ENCODE measurements at places on chromosomes 4 and X.
A peak's percentile ranks its signal among the peaks of the same experiment; 100 is the strongest.

DNA sequence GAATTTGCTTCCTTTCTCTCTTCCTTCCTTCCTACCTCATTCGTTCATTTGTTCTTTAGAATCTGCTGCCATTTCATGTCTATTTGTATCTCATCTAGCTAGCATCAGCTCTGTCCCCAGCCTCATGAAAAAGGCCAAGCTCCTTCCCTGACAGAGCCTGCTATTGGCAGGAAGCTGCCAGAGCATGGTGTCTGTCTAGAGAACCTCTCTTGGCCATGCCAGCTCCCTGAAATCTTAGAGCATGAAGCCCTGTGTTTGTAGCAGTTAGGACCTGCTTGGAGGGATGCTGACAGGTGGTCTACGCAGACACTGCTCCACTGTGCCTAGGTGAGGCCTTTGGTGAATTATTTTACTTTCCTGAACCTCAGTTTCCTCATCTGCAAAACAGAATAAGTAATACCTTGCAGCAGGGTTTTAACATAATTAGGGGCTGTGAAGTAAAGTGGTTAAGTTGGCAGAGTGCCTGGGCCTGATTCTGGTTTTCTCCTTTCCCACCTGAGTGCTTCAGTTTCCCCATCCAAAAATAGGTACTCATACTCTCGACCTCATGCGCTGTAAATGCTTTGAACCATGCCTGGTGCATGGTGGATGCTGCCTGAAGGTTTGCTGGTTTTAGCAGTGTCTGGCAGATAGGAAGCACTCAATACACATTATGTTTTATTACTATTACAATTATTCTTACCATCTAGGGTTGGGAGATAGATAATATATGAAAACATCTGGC, 4.7 kb downstream of the PTTG2 start:
- no peak for DNase-seq

DNA sequence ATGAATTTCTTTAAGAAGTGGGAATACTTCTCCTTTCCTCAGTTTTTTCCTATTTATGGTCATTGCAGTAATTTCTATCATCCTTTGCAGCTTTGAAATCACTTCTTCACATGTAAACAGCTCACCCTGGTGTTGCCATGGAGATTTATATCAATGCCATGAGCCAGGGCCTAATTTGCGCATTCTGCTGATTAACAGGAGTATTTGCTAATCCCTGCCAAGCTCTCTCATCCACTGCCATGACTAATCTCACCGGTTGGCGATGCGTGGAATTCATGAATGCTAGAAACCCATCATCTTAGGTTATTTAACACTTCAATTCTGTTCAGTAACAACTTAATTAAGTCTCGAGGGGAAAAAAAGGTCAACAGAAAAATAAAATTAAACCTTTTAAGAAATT, 11.8 kb upstream of the FGF13 start:
- DNase-seq = peak; percentile 66

- no peak for DNase-seq
Observed at GRCh38 chrX:49249071-49249470, 13.8 kb downstream of the CCDC22 start.

DNA sequence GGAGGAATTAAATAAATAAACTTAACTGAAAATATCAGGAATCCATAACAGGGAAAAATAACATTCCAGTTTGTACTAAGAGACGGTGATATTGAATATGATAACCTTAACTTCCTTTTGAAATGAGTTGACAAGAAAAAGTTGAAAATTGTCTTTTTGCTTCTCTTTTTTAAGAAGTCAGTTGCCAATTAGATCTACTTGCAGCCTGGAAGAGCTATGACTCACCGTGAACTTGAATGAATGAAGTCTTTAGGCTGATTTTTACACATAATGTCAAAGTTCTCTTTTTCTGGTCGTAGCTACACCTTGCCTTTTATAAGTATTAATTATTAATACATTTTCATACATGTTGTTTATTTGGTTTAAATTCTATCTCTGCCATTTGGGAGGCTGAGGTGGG, 94.4 kb upstream of the HPGD start:
- DNase-seq = no peak

DNA sequence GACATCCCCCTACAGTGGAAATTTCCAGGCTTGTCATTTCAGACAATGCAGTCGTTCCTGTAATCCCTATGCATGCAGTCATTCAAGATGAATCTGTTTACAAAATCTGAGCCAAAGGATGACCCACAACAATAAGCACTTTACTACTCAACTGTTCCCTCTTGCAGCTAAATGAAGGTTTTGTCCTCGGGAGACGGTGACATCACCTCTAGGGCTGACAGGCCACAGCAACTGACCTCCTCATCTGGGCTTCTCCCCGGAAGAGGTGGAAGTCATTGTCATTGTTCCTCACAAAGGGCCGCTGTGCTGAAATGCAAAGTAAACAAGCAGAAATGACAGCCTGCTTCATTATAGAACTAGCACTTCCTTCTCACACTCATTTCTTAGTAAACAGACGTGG, 29.2 kb downstream of the CLRN2 start:
- DNase-seq = peak; percentile 58

GRCh38 chr4:39732728-39733127, 34.8 kb downstream of the UBE2K start:
- no peak for DNase-seq

DNA sequence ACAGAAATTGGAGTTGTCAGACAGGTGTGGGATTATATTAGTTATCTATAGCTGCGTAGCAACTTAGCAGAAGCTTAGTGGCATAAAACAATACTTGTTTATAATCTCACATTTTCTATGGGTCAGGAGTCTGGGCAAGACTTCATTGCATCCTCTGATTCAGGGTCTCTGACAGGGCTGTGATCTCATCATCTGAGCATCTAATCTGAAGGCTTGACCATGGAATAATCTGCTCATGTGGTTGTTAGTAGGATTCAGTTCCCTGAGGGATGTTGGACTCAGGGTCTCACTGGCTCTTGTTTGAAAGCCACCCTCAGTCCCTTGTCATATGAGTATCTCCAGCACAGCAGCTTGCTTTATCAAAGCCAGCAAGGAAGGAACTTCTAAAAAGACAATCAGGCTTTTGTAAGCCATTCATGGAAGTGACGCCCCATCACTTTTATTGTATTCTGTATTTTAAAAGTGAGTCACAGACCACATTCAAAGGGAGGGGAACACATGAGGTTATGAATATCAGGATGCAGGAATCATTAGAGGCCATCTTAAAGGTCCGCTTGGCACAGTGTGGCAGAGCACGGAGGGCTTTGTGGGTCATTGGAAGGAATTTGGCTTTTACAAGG, 37.2 kb upstream of the FAM9B start:
- no peak for DNase-seq

DNA sequence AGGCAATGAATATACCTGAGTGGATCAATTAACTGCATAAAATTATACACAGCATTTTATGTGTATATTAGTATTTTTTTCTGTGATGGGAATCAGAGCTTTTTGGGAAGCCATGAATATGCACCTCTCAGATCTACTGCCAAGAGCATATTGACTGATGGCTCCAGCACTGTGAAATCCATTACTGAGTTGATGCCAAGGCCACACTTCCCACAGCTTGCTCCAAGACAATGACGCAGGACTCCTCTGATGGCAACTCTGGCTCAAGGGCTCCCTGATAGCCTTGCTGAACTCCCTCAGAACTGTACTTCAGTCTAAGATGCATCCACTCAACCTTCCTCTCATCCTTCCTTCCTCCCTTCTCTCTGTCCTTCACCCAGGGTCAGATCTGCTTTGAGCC, 82.7 kb downstream of the OTC start:
- DNase-seq = no peak

DNA sequence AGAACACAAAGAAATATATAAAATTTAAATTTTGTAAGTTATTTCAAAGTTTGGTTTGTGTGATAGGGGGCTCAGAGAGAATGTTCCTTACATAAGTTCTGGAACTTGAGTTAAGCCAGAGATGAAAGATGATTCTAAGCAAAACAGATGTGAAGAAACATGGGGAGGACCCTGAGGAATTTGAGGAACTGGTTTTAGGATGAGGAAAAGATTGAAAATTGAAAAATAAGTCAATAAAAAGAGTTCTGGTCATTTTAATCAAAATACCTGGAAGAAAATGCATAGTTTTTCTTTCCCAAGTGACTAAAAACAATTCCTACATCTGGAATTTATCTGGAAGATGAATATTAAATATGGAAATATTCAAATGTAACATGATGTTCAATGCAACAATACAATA, 37.4 kb downstream of the HELQ start:
- DNase-seq = no peak

DNA sequence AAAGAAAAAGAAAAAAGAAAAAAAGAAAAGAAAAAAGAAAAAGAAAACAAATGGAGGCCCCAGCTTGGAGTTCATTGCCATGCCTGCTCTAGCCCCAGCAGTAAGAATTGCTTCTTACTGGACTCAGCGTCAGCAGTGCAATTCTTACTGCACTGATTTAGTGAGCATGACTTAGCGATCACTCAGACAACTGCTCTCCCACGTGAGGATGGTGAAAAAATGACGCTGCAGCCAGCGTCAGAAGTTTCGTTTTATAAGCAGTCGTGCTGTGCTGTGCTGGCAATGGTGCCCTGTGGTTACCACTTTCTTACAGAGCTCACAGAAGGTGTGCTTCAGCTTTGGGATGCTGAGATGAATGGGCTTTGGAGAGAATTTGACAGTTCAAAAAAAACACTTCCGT, 68.3 kb upstream of the DDX3X start:
- no peak for DNase-seq

- no peak for DNase-seq
Observed at GRCh38 chrX:118164138-118164537, 47.5 kb upstream of the KLHL13 start.

- no peak for DNase-seq
Observed at GRCh38 chr4:39166177-39166576, 16.2 kb upstream of the WDR19 start.

- no peak for DNase-seq
Observed at GRCh38 chr4:145904413-145905177, 34.0 kb downstream of the ZNF827 start.

DNA sequence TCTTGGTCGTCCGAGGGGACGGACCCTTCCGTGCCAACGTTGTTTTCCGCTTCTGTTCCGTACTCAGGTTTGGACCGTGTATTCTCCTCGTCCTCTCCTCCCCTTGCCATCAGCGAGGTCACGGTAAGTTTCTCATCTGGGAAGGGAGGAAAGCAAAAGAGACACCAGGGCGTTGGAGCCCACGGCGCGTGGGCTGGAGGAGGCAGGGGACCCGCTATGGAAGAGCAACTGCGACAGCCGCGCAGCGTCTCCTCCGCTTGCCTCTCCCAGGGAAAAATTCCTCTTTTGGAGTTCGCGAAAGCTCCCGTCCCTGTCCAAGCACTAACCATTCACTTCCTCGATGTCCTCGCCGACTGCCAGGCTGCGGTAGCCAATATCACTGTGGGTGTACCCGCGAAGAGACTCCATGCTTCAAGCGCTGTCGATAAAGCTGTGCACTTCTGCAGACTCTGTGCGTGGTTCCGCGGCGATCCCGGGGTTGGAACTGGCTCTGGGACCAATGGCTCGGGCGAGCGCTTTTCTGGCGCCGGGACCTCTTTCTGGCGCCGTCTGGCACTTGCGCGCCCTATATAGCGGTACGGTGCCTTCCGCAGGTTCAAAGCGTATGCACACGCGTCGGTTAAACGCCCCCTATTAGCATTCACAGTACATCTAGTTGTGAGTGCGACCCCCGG, at the start of gene ESX1:
ESX1 (minus strand) TSS at position 492 of the 674 bp plus-strand sequence; CDS start at position 408, 84 bp downstream.
- no peak for DNase-seq

GRCh38 chrX:136028383-136028984, 43.2 kb downstream of the SLC9A6 start:
- DNase-seq = no peak

DNA sequence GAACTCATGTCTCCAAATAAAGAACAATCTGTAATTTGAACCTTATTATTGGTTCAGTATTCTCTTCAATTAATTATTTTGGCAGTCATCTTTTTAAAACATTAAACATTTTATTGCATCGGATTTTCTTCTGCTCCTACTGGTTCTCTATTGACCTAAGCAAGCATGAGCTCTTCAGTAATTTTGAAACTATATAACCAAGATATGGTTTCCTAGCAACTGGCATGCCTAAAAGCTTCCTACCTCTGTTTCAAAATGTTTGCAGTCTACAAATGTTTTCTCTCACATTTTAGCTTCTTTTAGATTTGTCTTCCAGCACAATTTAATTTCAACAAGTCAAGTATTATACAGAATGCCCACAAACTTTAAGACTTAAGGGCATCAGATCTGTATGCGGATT, 371.3 kb downstream of the GPM6A start:
- DNase-seq = no peak

GRCh38 chr4:139299536-139299935, 1.8 kb upstream of the NAA15 start:
- DNase-seq = no peak

- DNase-seq = no peak
Observed at GRCh38 chrX:24955372-24955930, 60.3 kb downstream of the ARX start.

DNA sequence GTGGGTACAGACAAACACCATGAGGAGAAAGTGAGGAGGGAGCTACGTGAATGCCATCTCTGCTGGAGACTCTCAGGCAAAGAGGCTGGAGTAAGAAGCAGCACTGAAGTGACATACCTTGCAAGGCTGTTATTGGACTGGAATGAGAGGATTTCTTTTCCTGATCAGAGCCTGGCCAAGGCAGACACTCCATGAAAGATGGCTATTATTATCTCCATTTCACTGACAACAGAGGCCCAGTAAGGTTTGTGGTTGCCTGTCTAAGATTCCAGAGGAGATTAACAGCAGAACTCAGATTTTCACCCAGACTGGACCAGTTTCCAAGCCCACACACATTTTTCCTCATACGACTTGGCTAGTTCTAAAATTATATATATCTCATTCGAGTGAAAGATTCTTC, 162.0 kb upstream of the EOLA2 start:
- DNase-seq = no peak

DNA sequence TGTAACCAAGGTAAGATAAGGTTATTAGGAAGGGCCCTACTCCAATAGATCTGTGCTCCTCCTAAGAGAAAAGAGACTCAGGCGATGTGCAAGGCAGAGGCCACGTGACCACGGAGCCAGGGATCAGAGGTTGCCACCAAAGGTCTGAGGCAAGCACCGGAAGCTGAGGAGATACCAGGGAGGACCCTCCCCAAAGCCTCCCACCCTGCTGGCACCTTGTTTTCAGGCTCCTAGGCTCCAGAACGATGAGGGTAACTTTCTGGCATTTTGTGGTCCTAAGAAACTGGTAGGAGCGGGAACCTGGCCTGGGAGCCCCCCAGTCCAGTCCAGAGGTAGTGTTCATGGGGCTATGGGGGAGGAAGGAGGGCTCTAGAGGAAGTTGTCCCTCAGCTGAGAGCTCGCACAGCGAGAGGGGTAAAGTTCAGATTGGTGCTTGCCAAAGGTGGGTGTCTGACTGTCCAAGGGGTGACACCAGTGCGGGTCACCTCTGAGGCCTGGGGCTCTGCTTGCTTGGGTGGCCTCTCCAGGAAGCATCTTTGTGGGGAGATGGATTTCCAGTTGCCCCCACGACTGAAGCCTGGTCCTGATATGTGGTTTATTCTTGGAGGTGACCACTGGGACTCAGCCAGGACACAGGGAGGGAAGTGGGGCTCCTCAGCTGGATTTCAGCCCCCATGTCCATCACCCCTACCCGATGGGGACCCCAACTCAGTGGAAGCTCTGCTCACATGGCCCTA, 7.5 kb upstream of the LETM1 start:
- DNase-seq = no peak

- DNase-seq = no peak
Observed at GRCh38 chrX:23656091-23656490, 11.2 kb upstream of the PRDX4 start.
